Fibroblast of skin of back (primary cell): ENCODE measurements at places on chromosomes 2 and 18.
A peak's percentile ranks its signal among the peaks of the same experiment; 100 is the strongest.

DNA sequence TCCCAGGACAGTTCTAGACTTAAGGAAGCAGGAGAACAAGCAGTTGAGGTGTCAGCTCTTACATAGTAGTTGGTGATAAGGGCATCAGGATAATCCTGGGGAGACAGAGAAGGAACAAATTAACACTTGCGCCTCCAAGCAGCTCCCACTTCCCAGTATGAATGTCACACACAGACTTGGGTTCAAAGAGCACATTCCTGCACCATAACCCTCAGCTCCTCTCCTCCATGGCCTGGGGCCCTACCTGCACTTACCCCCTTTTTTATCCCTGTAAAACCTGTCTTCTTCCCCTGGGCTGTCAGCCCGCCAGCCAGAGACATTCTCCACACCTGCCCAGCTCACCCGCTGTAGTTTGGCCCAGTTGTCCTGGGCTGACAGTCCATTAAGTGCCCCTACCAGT is 3.9 kb upstream of the UCN start:
- no peak for DNase-seq

DNA sequence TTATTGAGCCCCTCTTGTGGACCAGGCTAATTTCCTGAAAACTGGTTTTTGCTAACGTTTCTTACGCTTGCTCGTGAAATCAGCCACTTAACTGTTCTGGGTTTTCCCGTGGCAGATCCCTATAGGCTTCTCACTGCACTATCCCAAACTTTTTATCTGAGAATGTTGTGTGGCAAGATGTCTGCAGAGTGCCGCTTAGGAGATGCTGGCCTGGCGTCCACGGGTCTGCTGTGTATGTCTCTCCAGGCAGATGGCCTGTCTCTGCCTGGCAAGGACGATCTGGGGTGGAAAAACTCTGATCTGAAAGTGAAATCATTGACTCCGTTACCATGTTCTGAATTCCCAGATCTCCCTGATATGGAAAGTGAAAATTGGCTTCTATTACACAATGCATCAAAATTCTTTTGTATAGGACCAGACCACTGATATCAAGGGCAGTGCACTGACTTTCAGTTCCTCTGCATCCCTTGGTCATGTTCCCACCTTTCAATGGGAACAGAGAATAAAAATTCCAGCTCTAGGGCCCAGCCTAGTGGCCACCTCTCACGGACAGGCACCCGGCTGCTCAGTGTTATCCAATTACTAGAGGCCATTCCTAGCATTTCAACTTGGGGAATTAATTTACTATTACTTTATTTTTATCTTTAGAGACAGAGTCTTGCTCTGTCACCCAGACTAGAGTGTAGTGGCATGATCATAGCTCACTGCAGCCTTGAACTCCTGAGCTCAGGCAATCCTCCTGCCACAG is 154.6 kb downstream of the ACOXL start:
- no peak for DNase-seq

GRCh38 chr2:186570604-186571003 is 19.3 kb upstream of the ITGAV start:
- DNase-seq: peak; percentile 58

DNA sequence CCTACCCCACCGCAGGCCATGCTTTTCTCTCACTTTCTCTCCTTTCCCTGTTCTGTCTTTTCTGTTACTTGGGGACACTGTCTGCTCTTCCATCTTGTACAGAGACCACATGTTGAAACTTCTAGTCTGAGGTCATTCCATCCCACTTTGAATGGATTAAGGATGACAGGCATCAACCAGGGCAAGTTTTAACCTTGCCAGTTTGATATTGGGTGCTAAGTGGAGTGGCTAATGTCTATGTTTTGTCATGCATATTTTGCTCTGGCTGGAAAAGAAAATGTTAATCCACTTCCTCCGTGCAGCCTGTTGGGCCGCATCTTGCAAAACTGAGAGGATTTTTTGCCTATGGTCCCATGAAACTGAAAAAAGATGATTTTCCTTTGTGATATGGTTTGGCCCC is 205.5 kb upstream of the SESTD1 start:
- no peak for DNase-seq

GRCh38 chr2:203819434-203820133 is 48.0 kb upstream of the CTLA4 start:
- DNase-seq: no peak

- DNase-seq: no peak
Observed at GRCh38 chr2:75261923-75262322, 62.6 kb upstream of the TACR1 start.

GRCh38 chr2:2572393-2573204 is 241.5 kb upstream of the MYT1L start:
- no peak for DNase-seq

DNA sequence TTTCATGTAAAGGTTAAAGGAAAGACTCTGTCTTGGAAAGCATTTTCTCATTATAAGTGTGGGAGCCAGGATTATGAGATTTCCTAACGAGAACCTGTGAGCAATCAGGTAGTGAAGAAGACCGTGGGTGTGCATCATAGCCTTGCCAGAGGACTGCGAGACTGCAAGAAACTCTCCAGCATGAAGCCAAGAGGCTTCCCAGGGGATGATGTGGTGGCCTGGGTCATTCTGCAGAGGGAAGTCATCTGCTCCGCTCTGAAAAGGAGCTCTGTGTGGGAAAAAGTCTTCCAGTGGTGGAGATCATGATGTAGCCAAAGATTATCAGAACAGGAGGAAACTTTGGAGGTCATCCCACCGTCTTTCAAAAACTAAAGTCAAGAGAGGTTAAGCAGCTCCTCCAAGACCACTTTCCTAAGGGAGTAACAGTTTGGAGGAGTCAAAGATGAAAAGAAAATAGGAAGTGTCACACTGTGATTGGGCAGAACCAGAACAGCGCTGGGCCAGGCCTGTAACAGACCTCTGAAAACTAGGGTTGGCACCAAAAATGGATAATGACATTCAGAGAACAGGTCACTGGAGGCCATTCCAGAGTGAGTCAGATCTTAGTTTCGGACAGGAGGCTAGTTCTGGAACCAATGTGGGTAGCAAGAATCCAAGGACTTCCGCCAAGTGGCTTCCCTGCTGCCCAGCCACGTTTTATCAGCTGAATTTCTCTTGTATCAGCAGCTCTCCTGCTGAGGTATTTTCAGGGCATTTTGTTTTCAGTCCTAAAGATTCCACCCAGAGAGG is 113.0 kb downstream of the LRATD1 start:
- no peak for DNase-seq

DNA sequence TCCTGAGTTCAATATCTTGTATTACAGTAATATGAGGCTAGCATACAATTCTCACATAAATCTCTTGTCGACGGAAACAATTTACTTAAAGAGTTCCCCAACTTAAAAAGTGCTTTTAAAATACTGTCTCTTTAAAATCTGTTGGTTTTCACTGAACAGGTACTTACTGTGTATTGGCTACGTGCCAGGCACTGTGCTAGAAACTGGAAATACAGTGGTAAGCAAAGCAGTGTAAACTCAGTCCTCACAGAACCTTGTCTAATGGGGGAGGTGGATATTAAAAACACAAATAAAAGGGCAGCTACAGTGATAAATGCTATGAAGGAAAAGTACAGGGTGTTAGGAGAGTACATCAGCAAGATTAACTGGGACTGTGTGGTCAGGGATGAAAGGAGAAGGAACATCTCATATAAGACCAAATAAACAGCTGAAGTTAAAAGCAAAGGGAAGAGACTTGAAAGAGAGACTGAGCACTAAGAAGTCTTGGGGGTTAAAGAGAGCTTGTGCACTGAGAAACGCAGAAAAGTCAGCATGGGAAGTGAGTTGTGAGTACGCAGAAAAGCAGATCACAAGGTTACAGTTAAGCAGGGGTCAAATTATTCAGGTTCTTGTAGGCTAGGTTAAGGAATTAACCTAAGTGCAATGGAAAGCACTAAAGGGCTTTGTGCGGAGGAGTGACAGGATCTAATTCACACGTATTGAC is 52.5 kb downstream of the USP40 start:
- no peak for DNase-seq

- peak; percentile 71 for DNase-seq
Observed at GRCh38 chr2:27191070-27191829, 20.6 kb upstream of the ATRAID start.

DNA sequence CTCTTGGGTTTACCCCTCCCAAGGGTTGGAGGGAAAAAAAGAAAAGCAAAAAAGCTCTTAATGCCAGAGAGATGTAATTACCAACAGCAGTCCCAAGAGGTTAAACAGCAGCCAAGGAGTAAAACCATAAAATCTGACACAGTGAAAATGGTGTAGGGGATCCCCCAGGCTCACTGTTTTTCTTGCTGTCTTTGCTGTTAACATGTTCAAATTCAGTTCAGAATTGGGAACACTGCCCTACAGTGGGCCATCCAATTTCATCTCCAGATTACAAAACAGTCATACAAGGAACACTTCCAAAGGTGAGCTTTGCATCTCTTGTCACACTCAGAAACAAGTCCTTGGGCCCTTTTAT is 54.5 kb downstream of the PLEKHM3 start:
- no peak for DNase-seq

GRCh38 chr2:181465676-181466375 is 8.6 kb downstream of the ITGA4 start:
- peak; percentile 38 for DNase-seq

- DNase-seq: peak; percentile 52
Observed at GRCh38 chr2:43877782-43878464, 39.2 kb downstream of the ABCG8 start.

DNA sequence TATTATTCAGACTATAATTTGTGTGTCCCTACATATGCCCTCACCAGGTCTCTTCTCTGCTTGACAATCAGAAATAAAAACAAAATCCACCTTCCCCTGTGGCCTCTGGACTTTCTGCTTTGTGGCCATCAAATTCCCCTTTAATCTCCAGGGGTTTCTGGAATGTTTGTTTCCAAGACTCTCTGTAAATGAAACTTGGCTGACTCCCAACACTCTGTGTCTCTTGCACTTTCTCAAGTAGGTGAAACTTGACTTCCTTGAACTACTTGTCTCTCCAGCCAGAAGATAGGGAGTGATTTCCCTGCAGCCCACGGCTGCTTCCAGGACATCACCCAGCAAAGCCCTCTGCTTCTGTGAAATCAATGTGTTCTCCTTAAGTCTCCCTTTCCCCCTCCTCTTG is 54.1 kb upstream of the AQP4 start:
- peak; percentile 36 for DNase-seq

DNA sequence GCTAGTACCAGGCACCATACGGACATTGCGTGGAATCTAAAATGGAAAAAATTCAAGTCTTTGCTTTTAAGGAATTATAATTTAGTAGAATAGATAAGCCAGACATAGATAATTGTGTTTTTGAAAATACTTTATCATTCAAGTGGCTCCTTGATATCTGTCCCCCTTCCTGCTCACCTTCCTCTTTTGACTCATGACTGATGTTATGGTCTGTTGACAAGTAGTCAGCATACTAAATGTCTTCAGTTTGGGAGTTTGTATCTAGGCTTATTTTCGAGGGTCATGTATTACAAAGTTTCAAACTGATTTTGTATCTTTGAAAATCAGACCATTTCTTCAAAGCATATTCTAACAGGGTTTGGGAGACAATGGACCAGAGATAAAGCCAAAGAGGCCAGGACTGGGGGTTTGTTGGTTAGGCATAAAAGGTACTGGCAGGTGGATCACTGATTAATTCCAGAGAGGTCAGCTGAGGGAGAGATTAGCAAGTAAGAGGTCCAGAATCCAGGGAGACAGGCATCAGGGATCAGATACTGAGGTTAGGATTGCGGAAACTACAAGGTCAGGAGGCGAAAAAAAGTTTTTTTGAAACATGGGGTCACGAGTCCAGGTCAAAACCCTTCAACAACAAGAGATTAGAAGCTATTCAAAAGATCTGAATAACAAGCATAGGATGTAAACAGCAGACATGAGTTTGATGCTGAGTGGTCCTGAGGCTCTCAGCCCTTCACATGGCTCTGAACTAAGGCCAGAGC is 31.5 kb upstream of the KLHL14 start:
- DNase-seq: no peak

DNA sequence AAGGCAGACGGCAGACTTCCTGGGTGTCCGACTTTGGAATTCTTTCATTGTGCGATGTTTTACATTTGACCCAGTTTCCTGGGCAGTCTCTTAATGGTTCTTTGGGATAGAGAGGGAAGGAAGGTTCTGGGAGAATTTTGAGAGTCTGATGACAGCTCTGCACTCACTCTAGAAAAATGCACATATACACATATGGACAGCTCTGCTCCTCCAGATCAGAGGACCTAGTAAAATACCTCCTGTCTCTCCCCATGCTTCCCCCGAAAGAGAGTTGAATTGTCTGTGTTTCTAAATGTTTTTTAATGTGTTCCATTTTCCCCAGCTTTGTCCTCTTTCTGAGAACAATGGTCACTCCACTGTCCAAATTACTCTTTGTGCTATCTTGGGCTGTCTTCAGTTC is 102.0 kb upstream of the CXCR4 start:
- DNase-seq: no peak

- no peak for DNase-seq
Observed at GRCh38 chr2:48674933-48675332, 57.3 kb downstream of the GTF2A1L start.

DNA sequence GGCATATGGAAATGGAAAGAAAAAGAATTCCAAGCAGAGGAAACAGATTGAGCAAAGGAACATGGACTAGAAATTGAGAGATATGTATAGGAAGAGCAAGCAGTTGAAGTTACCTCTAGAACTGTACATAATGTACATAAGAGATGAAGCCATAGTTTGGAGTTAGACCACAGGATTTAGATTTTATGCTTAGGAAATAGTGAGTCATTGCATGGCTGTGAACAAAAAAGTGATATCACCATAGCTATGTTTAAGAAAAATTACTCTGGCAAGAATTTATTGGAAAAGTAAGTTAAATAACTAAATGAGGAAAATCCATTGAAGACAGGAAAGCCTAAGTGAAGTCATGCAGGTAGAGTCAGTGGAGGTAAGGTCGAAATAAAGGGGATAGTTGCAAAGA is 99.4 kb upstream of the GALNT5 start:
- peak; percentile 50 for DNase-seq

GRCh38 chr2:142605421-142605820 is 272.0 kb upstream of the KYNU start:
- no peak for DNase-seq

GRCh38 chr2:12469141-12469561 is 247.6 kb upstream of the TRIB2 start:
- peak; percentile 87 for DNase-seq

GRCh38 chr2:218285604-218286003 is 6.7 kb downstream of the TMBIM1 start:
- no peak for DNase-seq

DNA sequence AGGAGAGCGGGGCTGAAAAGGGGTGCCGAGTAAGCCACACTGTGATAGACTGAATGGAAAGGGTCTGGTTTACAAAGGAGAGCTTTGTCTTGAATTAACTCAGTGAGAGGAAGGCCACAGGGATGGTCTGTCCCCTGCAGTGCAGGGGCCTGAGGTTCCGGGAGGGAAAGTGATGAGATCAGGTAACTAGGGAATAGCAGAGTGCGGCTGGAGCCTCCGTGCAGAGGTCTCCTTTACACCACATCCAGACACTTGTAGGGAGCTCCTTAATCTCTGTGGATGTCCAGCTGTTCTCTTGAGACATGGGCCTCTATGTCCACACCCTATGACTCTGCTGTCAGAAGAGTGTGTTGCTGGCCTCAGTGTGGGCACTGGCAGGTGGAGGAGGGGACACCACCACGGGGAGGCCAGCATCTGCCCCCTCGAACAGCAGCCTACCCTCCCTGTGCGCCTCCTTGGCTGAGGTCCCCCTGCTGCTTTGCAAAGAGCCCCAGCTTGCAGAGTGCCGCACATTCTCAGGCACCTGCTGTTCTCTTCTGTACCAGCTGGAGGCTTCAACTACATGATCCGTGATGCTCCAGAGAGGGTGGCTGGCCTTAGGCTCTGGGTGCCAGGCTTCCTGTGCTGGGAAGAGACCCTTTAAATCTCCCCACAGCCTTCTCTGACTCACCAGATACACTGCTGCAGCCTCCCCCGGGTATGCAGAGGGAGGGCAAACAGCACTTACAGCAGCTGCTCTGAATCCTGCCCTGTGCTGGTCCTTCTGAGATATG is 25.9 kb downstream of the ENOSF1 start:
- peak; percentile 9 for DNase-seq
